ENCODE measurements at places on chromosomes 3 and 15. TPM values are rescaled to one million over a fixed set of nuclear protein-coding genes. Genes with fewer than 3 reads are reported as not detected.
A peak's percentile ranks its signal among the peaks of the same experiment; 100 is the strongest.

Gene RFT1
- 30.1 TPM for total RNA-seq

Gene ATP10A
- total RNA-seq, result not detected

Gene GUCA1C
- not detected for total RNA-seq

DNA sequence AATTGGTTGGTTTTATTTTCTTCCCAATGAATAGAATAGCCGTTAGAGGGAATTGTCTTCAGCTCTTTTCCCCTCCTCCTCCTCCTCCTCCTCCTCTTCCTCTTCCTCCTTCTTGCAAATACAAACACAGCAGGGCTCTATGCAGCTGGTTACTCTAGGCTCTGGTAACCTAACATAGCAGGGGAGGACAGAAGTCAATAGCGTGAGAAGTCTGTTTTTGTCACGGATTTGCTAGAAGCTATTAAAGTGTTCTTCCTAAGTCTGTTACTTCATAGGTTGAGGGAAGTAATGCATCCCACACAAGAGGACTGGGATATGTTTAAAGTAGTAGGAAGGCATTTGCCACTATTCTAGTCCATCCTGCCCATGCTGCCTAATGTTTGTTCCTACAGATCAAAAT lies 374.7 kb upstream of the TPRG1 start:
- DNase-seq, result no peak

GRCh38 chr3:14764331-14765059 lies 54.3 kb upstream of the FGD5 start:
- no peak for DNase-seq

DNA sequence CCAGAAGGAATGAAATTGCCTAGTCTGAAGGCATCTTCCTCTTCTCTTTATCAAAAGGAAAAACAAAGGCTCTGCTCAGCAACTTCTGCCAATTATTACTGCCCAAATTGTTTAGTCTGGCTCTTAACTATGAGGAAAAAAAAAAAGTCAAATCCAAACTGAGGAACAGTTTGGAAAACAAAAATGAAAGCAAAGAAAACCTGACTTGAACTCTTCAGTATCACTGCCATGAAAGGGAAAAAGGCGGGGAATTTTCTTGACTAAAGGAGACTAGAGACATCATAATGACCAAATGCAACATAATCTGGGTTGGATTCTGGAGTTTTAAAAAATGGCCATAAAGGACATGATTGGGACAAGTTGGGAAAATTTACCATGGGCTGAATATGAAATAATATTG lies 156.3 kb downstream of the STT3B start:
- DNase-seq, result no peak

DNA sequence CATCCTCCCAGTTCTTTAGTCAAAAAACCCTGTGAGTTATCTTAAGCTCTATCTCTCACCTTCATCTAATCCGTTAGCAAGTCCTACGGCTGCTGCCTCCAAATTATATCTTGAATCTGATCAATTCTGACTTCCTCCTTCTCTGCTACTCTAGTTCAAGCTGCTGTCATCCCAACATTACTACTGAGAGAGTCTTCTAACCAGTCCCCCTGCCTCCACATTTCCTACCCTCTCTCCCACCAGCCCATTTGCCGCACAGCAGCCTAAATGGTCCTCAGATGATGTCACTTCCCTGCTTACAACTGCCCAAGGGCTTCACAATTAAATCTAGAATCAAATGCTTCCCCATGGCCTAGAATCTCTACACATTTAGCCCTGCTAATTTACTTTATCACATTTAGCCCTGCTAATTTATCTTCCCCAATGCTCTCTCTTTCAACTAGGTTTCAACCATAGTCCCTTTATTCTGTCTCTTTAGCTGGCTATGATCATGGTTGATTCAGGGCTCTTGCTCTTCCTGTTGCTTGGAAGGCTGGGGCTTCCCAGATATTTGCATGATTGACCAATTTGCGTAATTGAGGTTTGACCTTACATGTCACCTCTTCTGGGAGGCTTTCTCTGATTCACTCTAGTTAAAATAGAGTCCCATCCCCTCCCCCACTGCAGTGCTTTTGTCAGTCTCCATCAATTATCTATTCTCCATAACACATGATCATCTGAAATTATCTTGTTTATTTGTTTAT lies 11.0 kb upstream of the ARL14 start:
- DNase-seq, result peak; percentile 54
